ENCODE measurements at places on chromosomes 5 and 9. TPM values are rescaled to one million over a fixed set of nuclear protein-coding genes. Genes with fewer than 3 reads are reported as not detected.

ARHGEF39 gene
- 2.1 TPM for total RNA-seq

OR1J2 gene
- not detected for total RNA-seq

FAM170A gene
- not detected for total RNA-seq

NOXA1 gene
- not detected for total RNA-seq

CYLC2 gene
- not detected for total RNA-seq

TAF11L10 gene
- not detected for total RNA-seq

DNA sequence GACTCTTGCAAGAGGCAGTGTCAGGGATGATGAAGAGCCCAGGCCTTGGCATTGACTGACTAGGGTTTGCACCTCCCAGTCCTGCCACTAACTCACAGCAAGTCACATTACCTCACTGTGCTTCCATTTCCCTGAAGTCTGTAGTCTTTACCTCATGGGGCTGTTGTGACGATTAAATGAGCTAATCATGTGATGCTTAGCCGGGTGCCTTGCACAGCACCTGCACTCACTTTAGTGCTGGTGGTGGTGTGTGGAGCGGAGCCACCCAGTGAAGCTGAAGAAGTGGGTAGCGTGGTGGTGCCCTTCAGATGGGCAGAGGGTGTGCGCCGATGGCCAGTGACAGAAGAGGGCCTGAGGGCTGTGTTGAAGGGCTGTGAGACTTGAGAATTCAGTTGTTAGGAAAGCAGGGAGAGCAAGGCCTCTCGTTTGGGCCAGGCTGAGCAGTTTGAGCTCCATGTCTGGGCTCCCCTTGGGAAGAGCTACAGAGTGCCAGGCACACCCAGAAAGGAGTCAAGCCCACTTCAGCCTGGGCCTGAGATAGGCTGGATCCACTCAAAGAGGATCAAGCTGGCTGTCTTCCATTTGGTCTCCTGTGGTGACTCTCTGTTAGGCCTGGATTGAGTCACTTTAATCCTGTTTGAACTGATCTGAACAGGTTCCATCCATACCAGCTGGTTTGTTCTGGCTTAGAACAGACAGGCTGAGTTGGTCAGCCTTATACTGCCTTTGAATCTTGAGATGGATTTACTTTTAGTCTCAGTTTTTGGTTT lies 42.5 kb downstream of the RALGPS1 start:
- DNase-seq: peak; percentile 77

DNA sequence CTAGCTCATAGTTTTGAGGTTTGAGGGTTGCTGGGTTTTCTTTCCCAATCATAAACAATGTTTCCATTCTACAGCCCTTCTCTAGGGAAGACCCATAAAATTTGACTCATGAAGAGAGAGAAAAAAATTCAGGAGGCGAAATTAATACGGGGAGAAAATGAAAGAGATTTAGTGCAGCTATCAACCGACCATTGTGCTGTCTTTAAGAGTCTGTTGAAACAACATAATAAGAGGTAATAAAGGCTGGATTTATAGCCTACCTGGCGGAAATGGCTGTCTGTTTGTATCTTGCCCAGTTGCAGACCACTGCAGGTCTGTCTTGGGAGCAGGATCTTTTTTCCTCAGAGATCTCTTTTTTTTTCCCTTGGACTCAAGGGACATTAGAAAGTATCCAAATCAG lies 66.9 kb downstream of the TLR4 start:
- DNase-seq: no peak

DNA sequence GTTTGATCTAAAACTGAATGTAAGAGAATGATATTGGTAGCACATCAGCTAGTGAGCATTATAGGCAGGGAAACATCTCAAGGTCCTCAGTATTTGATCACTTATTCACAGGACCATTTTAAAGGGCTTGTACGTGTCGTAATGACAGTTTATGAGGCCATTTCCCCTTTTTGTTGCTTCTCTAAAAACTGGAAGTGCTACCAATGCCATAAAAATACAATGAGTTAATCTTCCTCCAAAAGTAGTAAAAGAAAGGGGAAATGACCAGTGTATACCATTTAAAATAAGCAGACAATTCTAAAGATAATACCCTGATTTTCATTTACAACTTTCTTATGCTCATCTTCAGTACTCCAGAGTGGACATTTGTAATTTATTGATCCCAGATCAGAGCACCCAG lies 285.8 kb upstream of the PCSK5 start:
- no peak for DNase-seq

GRCh38 chr5:67383451-67383850 lies 186.9 kb upstream of the CD180 start:
- DNase-seq: no peak

DNA sequence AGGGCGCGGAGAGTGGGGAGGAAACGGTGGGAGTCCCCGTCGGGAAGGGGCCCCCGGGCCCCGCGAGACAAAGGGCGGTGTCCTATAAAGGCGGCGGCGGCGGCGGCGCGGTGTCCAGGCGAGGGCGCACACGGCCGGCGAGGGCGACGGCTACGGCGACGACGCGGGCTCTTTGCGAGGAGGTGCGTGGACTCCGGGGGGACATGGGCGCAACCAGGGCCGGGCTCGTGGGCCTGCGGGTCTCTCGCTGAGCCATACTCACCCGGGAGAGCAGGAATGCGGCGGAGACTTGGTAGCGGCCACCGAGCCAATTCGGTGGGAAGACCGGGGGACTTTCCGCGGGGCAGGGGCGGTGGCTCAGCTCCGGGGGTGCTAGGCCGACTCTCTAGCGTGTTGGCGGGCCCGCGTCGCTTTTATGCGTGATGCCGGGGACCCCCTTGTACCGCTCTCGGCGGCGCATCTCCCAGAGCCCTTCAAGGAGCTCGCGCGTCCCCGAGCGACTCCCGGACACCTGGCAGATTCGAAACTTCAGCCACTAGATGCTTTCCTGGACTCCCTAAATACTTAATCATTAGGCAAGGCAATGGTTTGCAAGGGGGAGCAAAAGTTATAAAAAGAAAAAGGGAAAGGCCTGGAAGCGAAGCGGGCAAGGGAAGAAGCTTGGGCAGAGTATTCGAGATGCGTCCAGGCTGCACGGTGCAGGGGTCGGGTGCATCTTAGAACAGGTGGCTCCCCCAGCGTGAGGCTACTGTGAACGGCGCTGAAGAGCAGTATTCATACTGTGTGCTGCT lies 5.9 kb upstream of the TAL2 start:
- DNase-seq: peak; percentile 48

GRCh38 chr5:56299212-56299611 lies 66.1 kb upstream of the ANKRD55 start:
- DNase-seq: no peak
